ENCODE measurements at places on chromosomes 1 and 21. TPM values are rescaled to one million over a fixed set of nuclear protein-coding genes. Genes with fewer than 3 reads are reported as not detected.

- no peak for DNase-seq
Observed at GRCh38 chr1:240474133-240474614, 137.8 kb downstream of the GREM2 start.

DIRAS3 gene
- total RNA-seq: 1.0 TPM

- no peak for DNase-seq
Observed at GRCh38 chr21:15164678-15165303, 100.0 kb upstream of the NRIP1 start.

DNA sequence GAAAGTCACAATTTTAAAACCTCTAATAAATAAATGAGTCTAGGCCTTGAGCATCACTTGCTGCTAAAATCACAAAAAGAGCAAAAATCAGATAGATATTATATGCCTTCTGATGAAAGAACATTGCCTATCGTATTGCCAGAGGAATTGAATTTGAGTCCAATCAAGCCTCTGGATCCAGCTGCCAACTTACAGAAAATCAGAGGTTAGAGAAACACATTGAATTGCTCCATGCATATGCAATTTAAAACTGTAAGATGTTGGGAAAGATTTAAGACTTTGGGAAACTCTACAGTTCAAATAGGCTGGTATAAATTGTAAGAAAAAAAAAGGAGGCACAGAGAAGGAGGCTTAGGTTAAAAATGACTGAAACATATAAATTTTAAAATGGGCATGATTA lies 93.5 kb downstream of the TM2D1 start:
- DNase-seq: no peak

DNA sequence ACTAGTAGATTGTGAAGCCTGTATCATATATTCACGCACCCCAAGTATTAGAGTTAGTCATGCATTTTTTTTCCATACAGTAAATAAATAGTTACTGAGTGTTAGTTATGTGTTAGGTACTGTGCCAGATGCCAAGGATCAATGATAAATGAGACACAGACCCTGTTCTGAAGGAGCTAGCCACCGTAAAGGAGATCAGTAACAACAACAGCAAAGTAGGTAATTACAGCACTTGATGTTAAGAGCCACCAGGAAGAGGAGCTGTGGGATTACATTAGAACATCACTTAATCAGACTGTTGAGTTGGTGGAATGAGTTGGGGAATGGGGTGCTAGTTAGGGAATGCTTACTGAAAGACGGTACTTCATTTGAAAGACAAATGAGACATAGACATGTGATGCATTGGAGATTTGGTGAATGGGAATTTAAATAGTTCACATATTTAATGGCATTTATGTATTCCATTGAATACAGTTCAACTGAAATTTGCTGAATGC lies 21.0 kb downstream of the PRKAA2 start:
- no peak for DNase-seq

CLDN19 gene
- not detected for total RNA-seq

DNA sequence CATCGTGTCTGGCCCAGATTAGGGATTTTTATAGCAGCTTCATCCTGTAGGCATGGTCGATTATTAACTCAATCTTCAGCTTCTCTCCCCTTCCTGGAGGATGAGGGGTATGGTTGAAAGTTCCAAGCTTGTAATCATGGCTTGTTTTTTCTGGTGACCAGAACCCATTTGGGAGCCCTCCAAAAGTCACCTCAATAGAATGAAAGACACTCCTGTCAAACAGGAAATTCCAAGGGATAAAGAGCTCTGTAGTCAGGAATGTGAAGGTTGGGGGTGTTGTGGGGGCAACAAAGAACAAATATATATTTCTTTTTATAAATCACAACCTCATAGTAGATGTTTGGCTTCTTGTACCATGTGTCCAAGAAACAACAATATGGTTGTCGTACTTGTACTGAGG lies 212.7 kb upstream of the ESRRG start:
- DNase-seq: no peak
